COLO829 (cell line): ENCODE measurements at places on chromosomes 2 and 18.
A peak's percentile ranks its signal among the peaks of the same experiment; 100 is the strongest.

GRCh38 chr18:2979129-2979528, 33.8 kb downstream of the LPIN2 start:
- DNase-seq = no peak

GRCh38 chr18:60120231-60120750, 220.5 kb downstream of the PMAIP1 start:
- no peak for DNase-seq

GRCh38 chr2:55732854-55733253, 39.2 kb upstream of the PNPT1 start:
- DNase-seq = no peak

DNA sequence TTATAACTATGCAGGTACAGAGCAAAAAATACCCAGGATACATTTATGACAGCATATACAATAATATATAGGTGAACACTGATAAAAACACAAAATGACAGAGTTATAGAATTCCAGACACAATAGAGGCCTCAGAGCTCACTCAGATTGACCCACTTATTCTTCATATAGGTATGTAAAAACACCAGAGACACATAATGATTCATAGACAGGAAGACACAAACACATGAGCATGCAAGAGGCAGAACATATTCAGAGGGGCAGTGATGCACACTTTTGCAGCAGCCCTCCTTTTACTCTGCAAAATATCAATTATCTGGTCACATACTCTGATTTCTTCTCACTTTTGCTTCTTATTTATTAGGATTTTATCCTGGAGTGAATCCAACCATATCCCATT, 633.3 kb upstream of the ACVR2A start:
- DNase-seq = no peak

DNA sequence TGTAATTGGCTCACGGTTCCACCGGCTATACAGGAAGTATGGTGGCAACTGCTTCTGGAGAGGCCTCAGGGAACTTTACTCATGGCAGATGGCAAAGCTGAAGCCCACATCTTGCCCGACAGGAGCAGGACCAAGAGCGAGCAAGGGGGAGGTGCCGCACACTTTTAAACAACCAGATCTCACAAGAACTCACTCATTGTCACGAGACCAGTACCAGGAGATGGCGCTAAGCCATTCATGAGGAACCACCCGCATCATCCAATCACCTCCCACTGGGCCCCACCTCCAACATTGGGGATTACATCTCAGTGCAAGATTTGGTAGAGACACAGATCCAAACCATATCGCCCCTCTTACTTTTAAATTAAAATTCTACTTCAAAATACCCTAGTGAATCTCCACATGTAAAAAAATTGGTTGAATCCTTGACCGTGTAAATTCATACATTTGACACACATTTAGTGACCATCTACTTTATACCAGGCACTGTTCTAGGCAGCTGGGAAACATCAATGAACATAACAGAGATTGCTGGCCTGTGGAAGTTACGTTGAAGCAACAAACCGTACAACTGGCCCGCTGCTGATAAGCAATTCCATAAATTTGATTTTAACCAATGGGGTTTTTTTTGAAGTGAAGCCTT, 87.6 kb downstream of the ALPK2 start:
- no peak for DNase-seq

GRCh38 chr2:157593411-157593810, 35.3 kb downstream of the ACVR1C start:
- DNase-seq = peak; percentile 9
